Effector memory CD4-positive, alpha-beta T cell (primary cell): ENCODE measurements at places on chromosomes 5 and 9.

DNA sequence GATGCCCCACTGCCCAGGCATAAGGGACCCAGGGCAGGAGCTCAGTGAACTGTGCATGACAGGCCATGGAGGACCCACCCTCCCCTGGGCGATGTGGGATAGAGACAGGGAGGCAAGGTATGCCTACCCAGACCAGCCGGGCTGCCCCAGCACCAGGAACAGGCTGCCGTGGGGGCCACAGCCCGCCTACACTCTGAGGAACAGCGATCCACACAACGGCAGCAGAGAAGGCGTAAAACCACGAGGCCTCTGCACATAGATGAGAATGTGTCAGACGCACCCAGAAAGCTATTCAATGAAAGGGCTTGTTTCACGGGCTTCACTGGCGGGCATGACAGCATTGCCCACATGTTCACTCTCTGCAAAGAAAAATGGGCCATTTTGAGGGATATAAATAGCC lies 49.5 kb downstream of the SEMA4D start:
- no peak for DNase-seq

DNA sequence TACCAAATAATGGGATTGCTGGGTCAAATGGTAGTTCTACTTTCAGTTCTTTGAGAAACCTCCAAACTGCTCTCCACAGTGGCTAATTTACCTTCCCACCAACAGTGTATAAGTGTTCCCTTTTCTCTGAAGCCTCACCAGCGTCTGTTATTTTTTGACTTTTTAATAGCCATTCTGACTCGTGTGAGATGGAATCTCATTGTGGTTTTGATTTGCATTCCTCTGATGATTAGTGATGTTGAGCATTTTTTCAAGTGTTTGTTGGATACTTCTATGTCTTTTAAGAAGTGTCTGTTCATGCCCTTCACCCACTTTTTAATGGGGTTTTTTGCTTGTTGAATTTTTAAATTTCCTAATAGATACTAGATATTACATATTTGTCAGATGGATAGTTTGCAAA lies 28.4 kb upstream of the SUSD1 start:
- DNase-seq = no peak

DNA sequence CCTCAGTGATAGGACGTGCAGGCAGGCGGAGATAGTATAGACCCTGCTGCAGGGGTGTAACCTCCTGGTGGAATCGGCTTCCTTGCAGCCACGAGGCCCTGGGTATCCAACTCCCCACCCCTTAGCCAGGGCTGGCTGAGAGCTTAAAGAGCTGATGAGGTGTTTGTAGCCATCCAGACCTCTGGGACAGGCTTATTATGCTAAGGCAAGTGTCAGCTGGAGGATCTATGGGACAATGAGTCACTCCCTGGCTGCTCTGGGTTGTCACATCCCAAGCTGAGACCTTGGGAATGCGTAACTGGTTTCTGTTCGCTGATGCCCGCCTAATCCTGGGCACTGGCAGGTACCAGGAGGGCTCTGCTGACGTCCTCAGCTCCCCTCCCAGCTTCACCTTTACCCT lies 38.9 kb downstream of the DAB2IP start:
- no peak for DNase-seq

- no peak for DNase-seq
These were observed 826.8 kb downstream of the EFNA5 start for GRCh38 chr5:106843812-106844416.

DNA sequence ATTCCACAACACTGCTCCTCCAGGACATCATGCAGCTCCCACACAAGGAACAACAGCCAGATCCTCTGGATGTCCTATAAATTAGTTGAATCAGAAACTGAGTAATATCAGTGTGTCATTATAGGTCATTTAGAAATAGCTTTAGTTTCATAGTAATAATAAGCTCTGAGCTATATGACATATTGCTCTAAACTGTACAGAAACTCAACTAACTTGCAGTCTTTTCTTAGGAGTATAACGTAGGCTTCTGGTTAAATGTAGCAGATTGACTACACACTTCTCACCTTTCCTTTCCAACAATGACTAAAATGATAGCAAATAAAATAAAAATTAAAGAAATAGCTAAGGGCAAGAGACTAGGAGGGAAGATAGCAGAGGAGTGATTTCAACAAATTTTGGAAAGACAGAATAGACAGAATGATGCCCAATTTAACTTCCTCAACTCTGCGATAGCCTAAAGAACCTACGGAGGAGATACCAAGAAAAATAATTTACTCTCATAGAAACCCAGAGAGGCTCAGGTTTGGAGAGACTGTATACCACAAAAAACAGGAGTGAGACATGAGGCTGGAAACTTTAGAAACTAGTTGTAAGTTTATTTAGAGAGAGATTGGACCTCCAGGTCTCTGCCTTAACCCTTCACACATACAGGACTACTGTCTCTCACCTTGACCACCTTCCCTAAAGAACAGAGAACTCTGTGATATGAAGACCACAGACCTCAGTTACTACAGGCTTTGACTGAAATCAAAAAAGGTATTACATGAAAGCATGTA lies 193.7 kb downstream of the TSSK1B start:
- no peak for DNase-seq

- no peak for DNase-seq
These were observed 381.5 kb upstream of the MPDZ start for GRCh38 chr9:13661014-13661413.

- DNase-seq = no peak
These were observed 66.9 kb downstream of the SYK start for GRCh38 chr9:90868555-90868954.

DNA sequence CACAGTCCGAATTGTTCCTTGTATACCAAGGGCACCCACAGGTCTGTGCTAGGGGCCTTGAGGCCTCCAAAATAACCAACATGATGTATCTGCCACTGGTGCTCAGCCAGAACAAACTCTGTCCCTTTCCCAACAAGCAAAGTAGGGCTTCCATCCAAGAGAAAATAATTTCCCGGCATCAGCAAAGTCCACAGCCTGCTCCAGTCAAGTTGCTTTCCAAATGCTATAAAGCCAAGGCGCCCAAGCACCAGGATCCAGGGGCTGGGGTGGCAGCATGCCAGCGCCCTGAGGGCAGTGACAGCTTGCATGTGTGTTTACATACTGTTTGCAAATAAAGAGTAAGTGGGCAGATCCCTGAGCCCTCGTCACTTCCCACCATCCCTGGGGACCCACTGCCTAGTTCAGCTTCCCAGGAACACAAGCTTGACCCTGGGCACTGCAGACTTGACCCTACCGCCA lies 155.9 kb downstream of the ERCC6L2 start:
- DNase-seq = no peak

GRCh38 chr5:31731016-31731415 lies 92.1 kb downstream of the PDZD2 start:
- no peak for DNase-seq
